ENCODE measurements at places on chromosomes 12 and 14.
A peak's percentile ranks its signal among the peaks of the same experiment; 100 is the strongest.

GRCh38 chr12:102299731-102300130, 102.1 kb upstream of the PMCH start:
- peaks cover 3% of the 10 kb centered on the region for H3K27me3 ChIP-seq
- no peak overlapping the region for H3K27ac ChIP-seq
- H3K4me1 ChIP-seq, result no peaks in the 10 kb centered on the region
- no peak overlapping the region for H3K4me3 ChIP-seq
- DNase-seq, result no peak

DNA sequence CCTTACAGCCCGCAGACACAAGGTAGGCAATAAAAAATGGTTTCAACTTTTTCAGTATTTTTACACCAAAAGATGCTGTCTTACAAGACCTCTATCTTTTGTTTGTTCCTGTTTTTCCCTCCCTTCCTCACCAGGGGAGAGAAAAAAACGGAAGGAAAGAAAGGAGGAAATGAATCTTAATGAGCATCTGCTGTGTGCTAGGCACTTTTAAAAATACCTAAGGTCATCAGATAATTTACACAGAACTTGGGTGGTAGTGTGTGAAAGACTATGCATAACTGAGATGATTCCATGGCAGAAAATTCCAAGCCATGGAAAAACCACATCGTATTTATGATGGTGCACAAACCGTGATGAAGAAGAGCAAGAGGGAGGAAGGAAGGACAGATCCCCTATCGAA, 121.2 kb downstream of the DIP2B start:
- peaks cover 3% of the 10 kb centered on the region for H3K27me3 ChIP-seq
- H3K36me3 ChIP-seq, result peaks cover 38% of the 10 kb centered on the region
- H3K4me1 ChIP-seq, result peaks cover 27% of the 10 kb centered on the region

GRCh38 chr12:24742378-24742777, 206.5 kb downstream of the BCAT1 start:
- H3K4me1 ChIP-seq, result peaks cover 28% of the 10 kb centered on the region
- H3K27me3 ChIP-seq, result no peaks in the 10 kb centered on the region
- H3K27ac ChIP-seq, result no peak overlapping the region
- H3K36me3 ChIP-seq, result no peaks in the 10 kb centered on the region
- peak; percentile 5 for DNase-seq

DNA sequence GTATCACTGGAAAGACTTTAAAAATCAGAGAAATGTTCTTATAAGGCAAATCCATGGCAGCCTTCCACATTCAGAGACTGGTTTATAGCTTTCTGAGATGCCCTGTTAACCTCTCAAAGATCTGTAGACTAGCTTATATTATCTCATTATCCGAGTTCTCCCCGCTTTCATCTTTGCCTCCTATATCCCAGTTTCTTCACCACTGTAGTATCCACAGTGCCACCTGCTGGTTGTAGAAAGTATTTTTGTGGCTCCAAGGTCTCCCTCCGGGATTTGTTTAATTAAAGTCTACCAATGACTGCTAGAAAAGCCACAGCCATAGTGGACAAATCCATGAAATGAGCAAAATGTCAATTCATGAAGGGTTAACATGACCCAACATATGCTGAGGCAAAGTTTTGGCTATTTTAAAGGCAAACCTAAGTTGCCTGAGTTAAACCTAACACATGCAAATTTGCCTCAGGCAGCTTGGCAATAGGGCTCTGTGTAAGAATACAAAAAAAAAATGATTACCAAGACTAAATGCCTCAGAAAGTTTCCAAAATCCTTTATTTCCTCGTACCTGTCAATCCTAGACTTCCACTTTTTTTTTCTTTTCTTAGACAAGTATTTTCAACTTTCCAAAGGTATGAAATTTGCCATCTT, 218.8 kb upstream of the BMP4 start:
- peak; percentile 77 for DNase-seq
- peak overlapping the region; percentile 46 for H3K27ac ChIP-seq
- peak overlapping the region; percentile 9 for H3K4me3 ChIP-seq

- H3K4me1 ChIP-seq, result peaks cover 28% of the 10 kb centered on the region
- no peak overlapping the region for H3K4me3 ChIP-seq
- no peak overlapping the region for H3K27ac ChIP-seq
- H3K27me3 ChIP-seq, result peaks cover 3% of the 10 kb centered on the region
- no peak for DNase-seq
Observed at GRCh38 chr12:124044809-124045321, 71.8 kb downstream of the ZNF664 start.

- peaks cover 2% of the 10 kb centered on the region for H3K27me3 ChIP-seq
- peaks cover 84% of the 10 kb centered on the region for H3K4me1 ChIP-seq
- peak within 1 kb of the TSS; percentile 91 for H3K4me3 ChIP-seq
- H3K27ac ChIP-seq, result peak within 1 kb of the TSS; percentile 100
Observed at GRCh38 chr12:54032627-54033100, at the start of gene HOXC5. HOXC5 (plus strand) TSS chr12:54033050; CDS start chr12:54033123, 73 bp downstream.

DNA sequence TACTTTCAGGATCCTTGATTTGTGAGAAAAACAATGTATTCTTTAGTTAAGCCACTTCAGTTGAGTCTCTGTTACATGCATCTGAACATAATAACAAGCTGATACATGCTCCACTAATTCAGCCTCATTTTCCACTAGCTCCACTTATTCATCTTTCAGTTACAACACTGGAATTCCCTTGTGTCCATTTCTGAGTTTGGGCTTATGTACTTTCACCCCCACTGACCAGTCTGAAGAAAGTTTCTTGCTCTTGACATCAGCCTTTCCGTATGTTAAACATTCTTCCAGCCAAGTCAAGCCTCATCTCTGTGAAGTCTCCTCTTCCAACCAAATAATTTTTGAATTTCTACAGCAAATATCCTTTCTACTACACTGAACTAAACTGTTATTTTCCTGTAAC, 592.5 kb upstream of the NOVA1 start:
- H3K4me3 ChIP-seq, result no peak overlapping the region
- no peaks in the 10 kb centered on the region for H3K4me1 ChIP-seq
- no peak overlapping the region for H3K27ac ChIP-seq
- no peaks in the 10 kb centered on the region for H3K36me3 ChIP-seq

DNA sequence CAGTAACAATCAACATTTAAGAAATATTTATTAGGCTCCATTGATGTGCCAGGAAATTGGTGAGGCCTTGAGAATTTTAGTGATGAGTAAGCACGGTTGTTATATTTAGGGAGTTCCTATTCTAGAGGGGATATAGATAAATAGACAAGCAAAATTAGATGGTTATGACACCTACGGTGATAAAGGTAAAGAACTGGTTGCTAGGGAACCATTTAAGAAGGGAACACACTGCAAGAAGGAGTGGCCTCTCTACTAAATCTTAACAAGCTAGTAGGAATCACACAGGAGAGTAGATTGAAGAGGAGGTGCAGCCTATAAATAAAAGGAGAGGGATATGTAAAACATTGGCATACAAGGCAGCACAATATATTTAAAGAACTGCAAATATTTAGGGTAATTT, 155.2 kb downstream of the LRIG3 start:
- H3K4me1 ChIP-seq, result peaks cover 25% of the 10 kb centered on the region
- peaks cover 10% of the 10 kb centered on the region for H3K36me3 ChIP-seq
- H3K27ac ChIP-seq, result peak overlapping the region; percentile 72

- DNase-seq, result no peak
- peaks cover 5% of the 10 kb centered on the region for H3K36me3 ChIP-seq
- no peak overlapping the region for H3K27ac ChIP-seq
- H3K4me3 ChIP-seq, result no peak overlapping the region
- H3K4me1 ChIP-seq, result peaks cover 86% of the 10 kb centered on the region
Observed at GRCh38 chr14:73752297-73752992, 38.3 kb upstream of the PNMA1 start.

- DNase-seq, result no peak
- H3K4me3 ChIP-seq, result peak overlapping the region; percentile 100
- peaks cover 58% of the 10 kb centered on the region for H3K4me1 ChIP-seq
- H3K27ac ChIP-seq, result peak overlapping the region; percentile 99
- no peaks in the 10 kb centered on the region for H3K27me3 ChIP-seq
- H3K36me3 ChIP-seq, result peaks cover 24% of the 10 kb centered on the region
Observed at GRCh38 chr14:52949711-52950409, 990 bp downstream of the FERMT2 start.

- H3K4me1 ChIP-seq, result peaks cover 29% of the 10 kb centered on the region
- H3K27me3 ChIP-seq, result peaks cover 4% of the 10 kb centered on the region
- H3K4me3 ChIP-seq, result peak overlapping the region; percentile 98
- DNase-seq, result peak; percentile 64
- H3K36me3 ChIP-seq, result peaks cover 6% of the 10 kb centered on the region
- H3K27ac ChIP-seq, result peak overlapping the region; percentile 98
Observed at GRCh38 chr12:10213168-10214135, 775 bp downstream of the GABARAPL1 start.

Data from nephron progenitor cell (in vitro differentiated cells).